ENCODE measurements at places on chromosomes 2 and 18.

DNA sequence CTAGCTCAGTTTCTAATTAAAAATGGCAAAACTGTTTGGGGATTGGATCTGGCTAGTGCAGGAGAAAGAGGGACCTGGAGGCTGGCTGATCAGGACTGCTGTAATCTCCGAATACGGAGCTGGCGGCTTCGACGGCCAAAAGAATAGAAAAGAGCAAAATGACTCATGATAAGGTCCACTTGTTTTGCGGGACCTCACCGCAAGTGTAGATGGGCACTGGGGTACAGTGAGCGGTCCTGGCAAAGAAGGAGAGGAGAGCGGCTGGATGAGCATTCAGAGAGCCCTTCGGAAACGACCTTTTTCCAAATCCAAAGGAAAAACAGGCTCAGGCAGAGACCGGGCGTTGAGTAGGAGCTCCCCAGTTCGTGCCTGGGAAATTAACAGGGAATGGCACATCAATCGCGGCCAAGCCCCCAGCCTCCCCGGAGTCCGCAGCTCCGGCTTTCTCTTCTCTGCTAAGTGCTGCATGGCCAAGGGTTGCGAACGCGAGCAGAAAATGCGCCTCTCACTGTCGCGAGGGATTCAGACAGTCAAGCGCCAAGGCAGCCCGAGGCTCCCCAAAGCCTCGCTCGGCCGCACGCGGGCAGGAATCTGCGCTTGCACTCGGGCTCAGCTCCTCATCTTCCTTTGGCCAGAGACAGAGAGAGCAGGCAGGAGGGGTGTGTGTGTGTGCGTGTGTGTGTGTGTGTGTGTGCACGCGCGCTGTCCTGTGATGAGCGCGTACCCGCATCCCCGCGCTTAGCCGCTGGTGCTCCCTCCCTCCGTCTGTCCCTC, 1.8 kb downstream of the DCC start:
- DNase-seq, result no peak

DNA sequence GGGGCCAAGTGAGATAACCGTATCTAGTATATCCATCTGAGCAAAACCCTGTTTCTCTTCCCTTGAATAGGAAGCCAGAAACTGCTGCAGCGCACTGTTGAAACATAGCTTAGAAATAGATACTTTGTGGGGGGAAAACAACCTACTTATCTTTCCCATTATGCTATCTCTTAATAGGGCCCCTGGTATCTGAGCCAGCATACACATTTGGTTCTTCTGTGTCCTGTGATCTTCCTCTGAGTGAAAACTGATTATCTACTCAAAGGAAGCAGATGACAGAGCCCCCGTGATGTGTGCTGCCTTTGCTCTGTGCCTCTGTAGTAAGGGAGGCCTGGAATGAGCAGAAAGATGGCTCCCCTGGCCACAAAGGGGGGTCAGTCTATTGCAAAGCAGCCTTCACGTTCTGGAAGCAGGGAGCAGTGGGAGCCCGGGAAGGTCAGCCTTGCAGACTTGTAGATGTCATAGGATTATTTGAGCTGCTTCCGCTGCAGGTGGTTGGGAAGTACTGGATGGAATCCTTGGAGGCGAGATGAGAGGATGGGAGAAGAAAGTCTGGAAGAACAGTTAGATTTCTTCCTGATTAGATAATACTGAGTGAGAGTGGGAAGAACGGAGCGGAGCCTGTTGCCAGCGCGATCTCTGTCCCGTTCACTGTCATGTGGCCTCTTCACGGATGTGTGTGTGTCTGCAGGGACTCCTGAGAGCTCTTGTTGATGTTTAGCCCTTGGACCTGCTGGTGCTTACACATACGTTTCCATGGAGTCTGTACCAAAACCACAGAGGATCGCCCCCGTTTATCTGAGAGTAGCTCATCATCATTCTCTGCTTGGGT, 150.1 kb downstream of the AGAP1 start:
- no peak for DNase-seq

DNA sequence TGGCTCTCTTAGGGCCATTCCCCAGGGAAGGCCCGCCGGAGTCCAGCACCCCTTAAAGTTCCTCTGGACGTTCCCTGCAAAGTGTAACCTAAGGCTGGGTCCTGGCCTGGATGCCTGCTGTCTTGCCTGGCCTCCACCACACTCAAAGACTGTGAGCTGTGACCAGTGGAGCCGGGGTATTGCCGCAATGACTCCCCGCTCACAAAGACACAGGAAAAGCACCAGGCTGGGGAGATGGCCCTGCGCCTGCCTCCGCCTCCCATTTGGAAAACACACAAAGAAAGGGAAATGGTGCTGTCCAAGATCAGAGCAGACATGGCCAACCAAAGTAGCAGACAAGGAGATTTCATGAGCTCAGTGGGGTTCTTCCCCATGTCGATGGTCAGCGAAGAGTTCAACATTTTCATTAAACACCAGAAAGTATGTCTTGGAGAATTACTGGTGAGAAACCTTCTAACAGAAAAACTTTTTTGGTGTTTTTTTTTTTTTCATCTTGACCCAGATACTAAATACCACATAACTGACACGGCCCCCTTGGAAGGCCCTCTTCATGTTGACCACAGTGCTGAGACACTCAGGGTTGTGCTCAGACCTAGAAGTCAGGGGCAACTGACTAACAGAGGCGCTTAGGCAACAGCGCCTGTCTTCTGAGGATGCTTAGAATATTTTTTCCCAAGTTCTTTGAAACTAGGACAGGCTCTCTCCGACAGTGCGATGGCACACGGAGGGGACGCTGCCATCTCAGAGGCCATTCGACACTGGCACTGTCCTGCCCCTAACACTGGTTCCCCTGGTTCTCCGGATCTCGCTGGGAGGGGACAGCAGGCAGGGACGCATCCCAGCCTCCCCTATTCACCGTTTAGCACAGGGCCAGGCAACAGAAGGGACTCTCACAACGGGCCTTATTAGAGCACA, 226.4 kb upstream of the ID2 start:
- no peak for DNase-seq

DNA sequence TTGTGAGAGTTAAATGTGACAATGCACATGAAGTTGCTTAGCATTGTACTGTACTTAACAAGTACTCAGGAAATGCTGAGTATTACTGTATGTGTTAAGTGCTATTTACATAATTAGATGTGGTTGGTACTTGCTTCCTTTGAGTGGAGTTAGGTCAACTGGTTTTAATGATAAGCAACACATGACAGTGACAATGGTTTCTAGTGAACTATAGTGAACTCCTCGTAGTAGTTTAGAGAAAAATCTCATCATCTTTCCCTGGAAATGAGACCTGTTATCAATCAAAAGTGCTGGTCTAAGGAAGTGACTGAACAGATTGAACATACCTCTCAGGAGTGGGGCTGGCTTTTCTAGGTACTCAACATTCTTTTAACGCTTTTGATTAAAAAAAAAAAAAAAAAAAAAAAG, 29.2 kb upstream of the ZDBF2 start:
- no peak for DNase-seq

DNA sequence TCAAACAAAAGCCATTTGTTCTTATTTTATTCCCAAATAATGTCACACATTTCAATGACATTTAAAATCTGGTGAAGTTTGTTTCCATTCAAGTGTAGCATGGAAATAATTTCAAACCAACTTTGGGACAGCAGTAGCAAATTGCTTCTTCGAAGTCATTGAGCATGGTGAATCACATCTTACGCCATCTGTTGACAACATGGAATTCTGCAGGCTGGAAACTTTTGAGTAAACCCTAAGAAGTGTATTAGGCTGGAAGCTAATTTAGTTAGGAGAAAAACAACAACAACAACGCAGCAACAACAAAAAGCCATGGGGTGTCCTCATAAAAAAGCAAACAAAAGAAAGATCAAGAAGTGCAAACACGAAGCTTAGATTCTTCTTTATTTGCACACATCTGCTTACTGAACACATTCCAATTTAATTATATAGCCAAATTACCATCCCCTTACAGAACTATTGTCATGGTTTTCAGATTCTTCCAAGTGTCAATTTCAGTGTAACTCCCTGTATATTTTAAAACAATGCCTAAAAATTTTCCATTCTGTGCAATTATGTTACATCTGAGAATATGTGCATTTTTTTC, 659.0 kb upstream of the CDH7 start:
- peak; percentile 45 for DNase-seq

GRCh38 chr18:79421275-79421857, 25.6 kb downstream of the NFATC1 start:
- DNase-seq, result no peak

DNA sequence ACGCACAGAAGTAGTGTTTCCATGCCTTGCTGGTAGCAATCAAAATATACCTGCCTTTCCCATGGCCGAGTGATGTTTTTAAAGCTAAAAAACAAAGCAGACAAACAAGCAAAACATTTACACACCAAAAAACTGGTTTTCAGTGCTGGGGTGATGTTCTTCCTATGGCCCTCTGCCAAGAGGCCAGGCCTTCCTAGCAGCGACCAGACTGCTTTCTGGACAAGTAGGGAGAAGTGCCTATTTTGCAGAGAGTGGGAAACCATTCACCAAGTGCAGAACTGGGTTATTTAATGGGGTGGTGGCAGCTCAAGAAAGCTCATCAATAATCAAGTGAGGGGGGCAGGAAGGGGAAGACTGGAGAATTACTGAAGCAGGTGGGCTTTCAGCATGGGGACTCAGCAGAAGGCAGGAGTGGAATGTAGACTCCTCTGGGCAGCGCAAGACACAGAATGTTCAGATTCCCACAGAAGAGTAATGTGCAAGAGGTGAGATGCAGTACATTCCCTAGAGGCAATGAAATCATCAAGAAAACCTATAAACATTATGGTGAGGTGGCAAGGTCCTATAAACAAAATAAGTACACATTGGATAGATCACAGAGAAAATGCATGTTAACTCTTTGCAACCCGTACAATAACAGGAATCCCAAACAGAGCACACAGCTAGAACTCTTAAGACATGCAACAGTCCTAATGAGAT, 44.0 kb downstream of the CPO start:
- DNase-seq, result no peak

- DNase-seq, result no peak
These were observed 1625.5 kb upstream of the CELF4 start for GRCh38 chr18:39191058-39191457.

DNA sequence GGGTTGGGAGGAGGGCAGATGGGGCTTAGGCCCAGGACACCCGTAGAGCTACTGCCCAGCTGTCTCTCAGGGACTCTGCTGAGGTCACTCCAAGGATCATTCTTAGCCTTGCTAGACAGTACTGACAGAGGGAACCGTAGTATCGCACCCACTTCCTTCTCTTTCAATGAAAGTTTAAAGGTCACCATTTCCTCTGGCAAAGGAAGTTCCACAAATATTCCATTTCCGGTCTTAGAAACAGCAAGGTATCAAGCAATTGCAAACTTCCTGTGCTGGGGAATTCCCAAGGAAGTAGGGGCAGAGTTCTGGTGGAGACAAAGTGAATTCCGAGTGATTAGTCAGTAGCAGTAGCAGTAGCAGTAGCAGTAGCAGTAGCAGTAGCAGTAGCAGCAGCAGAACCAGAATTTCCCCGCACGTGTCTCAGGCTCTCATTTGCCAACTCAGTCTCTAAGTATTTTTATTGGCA, 24.7 kb downstream of the IL1B start:
- DNase-seq, result peak; percentile 98

- no peak for DNase-seq
These were observed 12.3 kb upstream of the SIX3 start for GRCh38 chr2:44929159-44929734.

- DNase-seq, result no peak
These were observed 67.1 kb downstream of the MGAT5 start for GRCh38 chr2:134320930-134321329.

- DNase-seq, result no peak
These were observed 7.0 kb downstream of the USP34 start for GRCh38 chr2:61463769-61464475.

Data from bronchial epithelial cell (primary cell).